ENCODE measurements at places on chromosomes 1 and 21.

DNA sequence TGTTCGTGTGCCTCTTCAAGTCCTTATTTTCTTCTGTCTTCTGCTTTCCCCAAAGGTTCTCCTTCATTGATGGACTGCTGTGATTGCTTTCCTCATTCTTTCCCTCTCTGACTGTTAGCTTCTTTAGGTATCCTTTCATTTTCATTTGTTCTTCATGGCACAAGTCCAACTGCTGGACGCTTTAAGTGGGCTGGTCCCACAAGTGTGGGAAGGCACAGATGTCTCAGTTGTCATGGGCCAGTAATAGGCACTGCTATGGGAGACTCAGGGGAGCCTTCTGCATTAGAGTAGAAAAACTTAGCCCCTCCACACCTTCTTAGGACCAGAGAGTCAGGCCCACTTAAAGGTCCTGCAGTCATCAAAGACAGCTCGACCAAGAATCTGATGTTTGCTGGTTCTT is 122.3 kb upstream of the C1orf105 start:
- no peak for DNase-seq

DNA sequence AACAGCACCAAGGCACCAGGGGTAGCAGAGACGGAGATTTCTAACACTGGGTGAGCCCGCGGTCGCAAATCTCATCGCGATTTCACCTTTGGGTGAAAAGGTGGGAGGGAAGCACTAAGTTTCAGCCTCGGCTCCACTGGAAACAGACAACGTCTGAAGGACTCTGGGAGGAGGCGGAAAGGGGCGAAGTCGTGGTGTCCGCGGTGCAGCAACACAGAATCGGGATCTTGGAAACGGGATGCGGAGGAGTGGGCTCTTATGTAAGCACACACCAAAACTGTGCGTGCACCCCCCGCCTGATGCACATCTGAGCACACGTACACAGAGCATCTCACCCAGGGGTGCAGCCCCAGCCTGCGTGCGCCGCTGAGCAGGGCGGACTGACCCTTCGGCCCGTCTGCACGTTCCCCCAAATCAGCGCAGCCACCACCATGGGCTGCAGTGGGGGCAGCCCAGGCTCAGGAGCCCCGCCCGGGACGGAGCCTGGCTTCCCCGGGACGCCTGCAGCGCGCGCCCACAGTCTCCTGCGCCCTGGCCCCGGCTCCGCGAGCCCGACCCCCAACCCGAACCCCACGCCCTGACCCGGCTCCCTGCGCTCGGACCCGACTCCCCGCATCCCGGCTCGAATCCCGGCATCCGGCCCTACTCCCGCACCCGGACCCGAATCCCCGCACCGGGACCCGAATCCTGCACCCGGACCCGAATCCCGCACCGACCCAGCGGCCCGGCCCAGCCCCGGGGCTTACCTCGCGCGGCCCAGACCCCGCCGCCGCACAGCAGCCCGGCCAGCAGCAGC is 670 bp downstream of the CLSTN1 start:
- peak; percentile 36 for DNase-seq

GRCh38 chr1:151327903-151328674 is 873 bp upstream of the PI4KB start:
- DNase-seq, result peak; percentile 55

GRCh38 chr1:213883618-213884017 is 104.2 kb upstream of the PROX1 start:
- DNase-seq, result no peak

DNA sequence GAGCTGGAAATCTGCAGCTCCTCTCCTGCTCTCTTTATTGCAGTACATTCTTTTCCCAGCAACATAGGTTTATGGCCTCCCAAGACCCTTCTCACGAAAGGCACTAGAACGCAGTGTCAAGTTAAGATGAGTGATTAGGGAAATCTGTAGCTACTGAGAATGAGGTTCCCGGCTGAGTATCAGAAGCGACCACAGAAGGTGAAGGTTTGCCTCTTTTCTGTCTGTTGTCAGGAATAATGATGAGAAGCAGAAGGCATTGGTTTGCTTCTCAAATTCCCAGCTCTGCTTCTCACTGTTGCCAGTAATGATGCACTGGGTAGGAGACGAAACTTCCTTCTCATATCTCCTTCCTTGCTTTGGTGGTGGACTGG is 128.4 kb downstream of the NTMT2 start:
- DNase-seq, result no peak

DNA sequence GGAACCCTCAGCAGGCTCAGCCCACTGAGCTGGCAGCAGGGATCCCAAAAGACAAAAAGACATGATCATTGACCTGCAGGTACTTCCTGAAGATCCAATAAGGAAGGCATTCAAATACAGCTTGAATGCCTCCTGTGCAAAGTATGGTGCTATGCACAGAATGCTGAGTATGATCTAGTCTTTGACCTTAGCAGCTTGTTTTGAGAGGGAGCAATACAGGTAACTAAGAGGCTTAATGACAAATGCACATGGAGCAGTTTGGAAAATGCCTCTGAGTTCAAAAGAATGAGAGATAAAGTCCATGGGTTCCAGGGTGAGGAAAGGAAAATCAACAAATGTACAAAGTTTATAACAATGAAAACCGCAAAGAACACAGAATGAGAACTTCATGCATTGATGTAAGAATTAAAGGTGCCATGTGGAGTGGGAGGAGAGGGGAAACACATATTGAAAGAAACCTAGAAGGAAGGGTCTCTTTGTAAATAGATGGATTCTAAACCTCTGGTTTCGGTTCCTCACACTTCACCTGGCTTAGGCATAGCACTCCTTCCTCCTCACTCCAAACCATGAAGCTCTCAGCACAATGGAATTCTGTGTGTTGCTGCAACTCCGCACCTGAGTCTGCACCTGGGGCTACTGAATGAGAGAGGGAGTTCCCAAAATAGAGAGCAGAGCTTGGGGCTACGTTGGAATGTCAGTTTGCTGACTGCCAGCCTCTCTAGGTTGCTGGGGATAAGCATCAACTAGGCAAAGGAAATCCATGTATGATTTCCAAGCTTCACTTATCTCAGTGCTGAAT is 77.6 kb downstream of the PLXNA2 start:
- no peak for DNase-seq
